Motor neuron (in vitro differentiated cells): ENCODE measurements at places on chromosomes 6 and 20.

DNA sequence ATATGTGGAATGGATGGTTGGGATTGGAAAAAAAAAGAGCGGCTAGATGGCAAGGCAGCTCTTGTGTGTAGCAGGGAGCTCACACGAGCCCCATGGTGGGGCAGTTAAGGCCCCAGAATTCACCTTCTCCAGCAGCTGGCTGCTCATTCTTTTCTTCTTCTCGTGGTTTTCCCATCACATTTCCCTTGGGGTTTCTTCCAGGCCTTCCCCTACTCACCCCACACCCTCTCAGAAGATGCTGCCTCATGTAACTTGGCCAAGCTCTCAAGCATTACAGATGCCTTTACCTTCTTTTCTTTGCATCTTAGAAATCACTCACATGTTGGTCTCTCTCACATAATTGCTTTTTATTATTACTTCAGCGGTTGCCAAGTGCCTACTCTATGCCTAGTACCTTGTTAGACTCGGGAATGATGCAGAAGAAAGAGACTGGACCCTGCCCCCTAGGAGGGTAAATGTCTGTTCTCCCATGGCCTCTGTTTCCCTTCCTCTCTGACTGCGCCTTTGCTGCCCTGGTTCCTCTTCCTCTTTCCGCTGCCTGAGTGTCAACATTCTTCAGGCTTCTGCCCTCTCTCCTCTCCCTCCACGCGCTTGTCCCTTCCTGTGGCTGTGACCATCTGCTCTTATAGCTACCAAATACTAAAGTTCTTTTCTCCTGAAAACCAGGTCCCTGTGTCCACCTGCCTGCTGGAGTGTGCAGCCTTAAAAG is 28.6 kb downstream of the PPARD start:
- ATAC-seq, result no peak

GRCh38 chr6:53746442-53747103 is 48.2 kb upstream of the LRRC1 start:
- ATAC-seq, result no peak

- ATAC-seq, result no peak
Observed at GRCh38 chr6:77011929-77012545, 451.3 kb downstream of the HTR1B start.

DNA sequence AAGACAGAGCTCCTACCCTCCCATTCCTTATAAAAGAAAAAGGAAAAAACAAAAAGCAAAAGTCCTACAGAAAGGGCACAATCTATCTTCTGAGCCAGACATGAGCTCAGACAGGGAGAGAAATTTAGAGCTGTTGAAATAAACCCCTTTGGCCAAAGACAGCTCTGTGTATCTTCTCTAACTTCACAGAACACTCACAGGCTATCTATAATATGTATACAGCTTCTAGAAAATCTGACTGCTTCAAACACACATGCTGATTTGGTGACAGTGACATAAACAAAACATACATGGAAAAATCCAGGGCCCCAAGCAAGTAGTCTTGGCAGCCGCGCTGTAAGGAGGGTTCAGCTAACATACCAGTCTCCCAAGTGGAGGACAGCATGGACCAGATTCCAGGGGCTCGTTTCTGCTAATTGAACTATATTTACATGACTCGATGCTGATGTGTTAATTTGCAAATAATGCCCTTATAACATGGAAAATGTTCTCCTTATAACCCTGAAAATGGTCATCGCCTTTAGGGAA is 37.0 kb downstream of the MTFR2 start:
- no peak for ATAC-seq

GRCh38 chr20:17806739-17807441 is 107.1 kb downstream of the BANF2 start:
- peak; percentile 18 for ATAC-seq

DNA sequence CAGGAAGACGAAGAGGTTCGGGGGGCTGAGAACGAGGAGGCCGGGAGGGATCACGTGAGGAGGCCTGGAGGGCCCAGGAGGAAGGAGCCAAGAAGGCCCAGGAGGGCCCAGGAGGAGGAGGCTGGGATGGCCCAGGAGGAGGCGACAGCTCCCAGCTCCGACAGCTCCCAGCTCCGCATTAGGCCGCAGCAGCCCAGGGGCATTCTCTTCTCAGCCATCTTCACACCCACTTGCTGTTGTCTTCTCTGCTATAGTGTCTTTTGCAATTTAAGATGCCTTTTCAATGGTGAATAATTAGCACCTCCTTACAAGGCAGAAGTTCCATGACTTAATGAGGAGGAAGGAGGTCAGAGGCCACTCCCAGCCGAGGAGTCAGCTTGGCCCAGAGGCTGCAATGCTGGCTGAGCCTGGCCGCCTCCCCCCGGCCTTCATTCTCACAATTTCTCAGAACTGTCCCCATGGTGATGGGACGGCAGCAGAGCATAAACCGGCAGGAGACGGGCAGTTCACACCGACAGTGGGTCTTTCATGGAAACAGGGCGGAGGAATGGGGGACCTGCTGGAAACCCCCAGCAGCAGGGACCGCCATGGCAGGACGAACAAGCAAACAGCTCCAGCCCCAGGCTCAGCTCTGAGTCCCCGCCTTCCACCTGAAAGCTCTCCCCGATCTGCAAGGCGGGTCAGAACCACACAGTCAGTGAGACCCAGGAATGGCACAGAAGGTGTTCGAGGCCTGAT is 45.1 kb downstream of the WDR27 start:
- peak; percentile 83 for ATAC-seq

DNA sequence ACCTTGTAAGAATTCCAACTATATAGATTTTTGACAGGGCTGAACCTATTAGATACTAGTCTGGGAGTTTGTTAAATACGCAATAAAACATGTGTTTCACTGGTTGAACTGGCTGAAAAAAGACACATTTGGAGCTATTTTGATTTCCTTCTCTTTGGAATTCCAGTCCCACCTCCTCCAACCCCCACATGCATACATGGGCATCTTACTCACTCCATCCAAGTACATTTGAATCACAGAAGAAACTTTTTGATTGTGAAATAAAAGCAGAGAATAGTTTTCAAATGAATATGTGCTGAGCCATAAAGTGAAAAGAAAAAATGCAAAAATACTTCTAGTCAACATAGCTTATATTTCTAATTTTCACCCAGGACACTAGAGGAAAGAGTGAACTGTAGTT is 33.9 kb upstream of the STXBP5 start:
- ATAC-seq, result no peak

DNA sequence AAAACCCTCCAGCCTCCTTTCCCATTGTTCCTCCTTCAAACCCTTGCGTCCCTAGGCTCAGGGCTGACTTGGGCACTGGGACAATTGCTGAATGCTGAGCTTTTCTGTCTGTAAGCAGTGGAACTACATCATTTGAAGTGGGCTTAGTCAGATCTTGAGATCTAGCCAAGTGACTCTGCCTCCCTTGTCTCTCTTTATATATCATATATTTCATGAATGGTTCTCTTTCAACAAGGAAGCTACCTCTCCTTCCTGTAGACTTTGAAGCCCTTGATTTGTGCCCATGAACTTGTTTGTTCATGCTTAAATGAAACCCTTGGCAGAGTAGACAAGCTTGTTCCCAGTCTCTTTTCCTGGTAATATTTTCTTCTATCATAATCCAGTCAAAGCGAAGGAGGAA is 60.0 kb upstream of the KIF13A start:
- no peak for ATAC-seq

- ATAC-seq, result no peak
Observed at GRCh38 chr6:642805-643204, 14.1 kb downstream of the HUS1B start.

DNA sequence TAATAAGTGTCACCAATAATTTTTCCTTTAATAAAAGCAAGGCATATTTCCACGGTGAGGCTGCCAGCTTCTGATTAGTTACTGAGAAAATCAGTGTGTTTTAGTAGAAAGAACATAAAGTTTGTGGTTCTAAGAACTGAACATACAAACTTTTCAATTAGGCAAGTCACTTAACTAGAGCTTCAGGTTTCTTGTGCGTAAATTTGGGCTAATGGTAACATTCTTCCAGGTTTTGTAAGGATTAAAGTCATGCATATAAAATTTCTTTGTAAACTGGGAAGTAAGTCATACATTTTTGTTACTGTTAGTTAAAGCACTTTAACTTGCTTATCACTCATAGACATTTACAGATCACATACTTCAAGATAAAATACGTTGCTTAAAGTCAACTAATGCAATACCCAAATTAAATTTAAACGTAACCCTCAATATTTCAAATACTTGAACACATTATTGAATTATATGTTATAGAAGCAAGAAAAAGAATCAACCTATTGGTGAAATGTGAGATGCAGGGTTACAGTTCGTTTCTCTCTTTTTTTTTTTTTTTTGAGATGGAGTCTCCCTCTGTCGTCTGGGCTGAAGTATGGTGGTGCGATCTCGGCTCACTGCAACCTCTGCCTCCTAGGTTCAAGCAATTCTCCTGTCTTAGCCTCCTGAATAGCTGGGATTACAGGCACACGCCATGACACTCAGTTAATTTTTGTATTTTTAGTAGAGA is 327.3 kb upstream of the NOX3 start:
- ATAC-seq, result no peak

DNA sequence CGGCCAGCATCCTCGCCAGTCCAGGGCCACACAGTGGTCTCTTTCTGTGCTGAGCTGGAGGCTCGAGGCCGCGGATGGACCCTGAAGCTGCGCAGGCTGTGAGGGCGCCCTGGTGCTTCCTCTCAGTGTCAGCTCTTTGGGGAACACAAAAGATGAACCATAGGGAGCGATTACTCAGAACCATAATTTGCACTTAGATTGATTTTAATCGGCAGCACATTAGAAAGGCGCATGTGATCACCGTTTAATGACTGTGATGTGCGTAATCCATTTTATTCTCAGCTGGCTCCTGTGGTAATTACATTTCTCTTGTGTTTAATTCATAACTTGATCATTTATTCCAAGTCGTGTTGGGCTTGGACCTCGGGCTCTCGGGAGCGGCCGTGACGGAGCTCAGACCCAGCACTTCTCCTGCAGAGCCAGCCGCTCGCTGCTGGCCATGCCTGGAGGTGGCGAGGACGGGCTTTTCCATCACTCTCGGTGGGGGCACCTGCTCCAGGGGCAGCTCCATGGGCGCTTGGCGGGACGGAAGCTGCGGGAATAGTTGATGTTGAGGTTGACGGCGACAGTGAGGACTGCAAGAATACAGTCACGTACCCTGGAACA is 25.6 kb upstream of the NTSR1 start:
- peak; percentile 38 for ATAC-seq

DNA sequence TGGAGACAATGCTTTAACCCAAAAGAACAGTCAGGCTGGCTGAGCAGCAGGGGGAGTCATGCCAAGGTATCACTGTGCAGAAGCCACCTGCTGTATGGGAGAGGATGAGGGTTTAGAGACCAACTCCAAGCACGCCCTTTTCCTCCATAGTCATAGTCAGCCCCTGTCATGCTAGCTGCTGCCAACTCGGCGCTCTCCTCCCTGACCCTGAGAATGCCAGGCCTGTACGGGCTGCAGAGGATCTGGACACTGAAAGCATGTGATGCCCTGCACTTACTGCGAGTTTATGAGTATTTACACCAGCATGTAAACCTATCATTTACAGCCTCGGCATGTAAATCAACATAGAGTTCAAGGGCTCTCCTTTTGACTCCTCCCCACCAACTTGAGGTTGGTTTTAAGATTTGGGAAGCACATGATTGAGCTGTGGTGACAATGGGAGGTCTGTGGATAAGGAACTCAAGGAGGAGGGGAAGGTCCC is 11.7 kb upstream of the SCUBE3 start:
- ATAC-seq, result no peak

DNA sequence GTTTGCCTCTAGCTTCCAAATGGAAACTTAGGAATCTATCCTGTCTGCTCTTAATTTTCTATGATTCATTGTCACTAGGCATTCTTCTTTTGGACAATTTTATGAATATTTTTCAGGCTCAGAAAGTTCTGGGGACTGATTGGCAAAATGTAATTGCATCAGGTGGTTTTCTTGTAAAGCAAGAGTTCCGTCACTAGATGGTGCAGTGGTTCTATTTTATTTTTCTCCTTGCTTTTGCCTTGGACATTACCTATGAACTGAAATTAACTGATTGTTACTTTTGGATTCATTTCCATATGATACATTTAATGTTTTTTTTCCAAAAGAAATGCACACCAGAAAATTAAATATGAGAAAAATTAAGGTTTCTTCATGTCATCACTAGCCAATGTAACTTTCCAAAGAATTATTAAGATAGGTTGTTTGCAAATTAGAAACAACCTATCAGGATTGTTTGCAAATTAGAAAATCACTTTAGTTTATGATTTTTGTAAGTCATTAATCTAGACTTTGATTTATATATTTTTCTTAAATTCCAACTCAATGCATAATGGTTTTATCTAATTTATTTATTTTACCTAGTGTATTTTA is 48.0 kb downstream of the TMEM170B start:
- ATAC-seq, result no peak
